ENCODE measurements at places on chromosomes 7 and 10.

DNA sequence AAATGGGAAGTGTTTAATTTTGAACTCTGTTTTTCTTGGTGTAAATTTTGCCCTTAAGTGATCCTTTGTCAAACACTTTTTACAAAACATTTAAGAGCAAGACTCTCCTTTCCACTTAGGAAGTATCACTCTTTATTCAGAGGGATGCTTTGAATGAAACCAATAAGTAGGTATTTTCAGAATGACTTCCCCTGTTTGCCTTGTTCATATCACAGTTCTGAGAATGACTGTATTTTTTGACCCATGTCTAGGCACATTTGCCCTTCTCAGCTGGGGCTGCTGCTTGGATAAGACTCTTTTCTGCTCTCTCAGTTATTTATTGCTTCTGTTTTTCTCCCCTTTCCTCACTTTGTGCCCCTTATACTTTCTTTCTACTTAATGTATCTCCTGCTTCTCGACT lies 98.2 kb downstream of the CCNY start:
- no peak for DNase-seq

GRCh38 chr10:120132811-120133210 lies 240.3 kb downstream of the SEC23IP start:
- no peak for DNase-seq

GRCh38 chr7:124059375-124059774 lies 26.5 kb upstream of the TMEM229A start:
- DNase-seq = no peak

- no peak for DNase-seq
These were observed 118.4 kb upstream of the CACUL1 start for GRCh38 chr10:118873091-118873737.

DNA sequence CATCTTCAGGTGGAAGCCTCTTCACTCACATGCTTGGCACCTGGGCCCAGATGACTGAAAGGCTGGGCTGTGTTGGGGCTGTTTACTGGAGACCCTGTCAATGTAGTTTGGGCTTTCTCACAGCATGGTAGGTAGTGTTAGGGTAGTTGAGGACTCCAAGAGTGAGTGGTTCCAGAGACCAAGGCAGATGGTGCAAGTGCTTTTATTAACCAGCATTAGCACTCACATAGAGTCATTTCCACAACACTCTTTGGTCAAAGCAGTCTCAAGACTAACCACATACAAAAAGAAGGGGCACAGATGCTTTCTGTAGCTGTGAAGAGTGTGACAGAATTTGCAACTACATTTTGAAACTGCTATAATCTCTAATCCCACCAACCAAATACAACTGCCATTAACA lies 135.0 kb downstream of the RTKN2 start:
- no peak for DNase-seq

DNA sequence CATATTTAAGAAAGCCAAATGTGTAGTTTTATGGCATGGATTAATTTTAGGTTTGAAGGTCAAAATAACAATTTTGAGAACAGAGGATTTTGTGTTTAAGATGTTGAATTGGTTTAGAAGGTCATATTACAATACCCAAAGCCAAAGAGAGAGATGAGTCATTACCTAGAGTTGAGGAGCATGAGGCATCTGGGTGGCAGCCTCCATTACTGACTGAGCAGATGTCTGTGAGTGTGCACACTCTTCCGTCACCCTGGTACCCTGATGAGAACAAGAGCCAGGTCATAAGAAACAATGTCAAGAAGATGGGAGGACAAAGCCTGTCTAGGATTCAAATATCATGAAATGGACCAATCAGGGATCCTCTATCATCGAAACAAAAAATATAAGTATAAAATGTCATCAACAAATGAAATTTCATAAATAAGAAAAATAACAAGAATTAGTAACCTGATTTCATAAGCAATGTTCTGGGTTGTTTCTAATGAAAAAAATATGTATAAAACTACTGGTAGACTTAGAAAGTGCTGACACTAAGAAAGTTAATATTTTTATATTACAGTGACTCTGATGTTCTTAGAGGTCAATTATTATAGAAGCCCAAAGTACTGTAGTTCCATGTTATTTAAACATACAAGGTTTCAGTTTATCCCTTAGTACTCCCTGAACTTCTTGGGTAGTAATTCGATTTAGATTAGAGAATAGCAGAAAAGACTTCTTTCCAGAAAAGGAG lies 20.0 kb downstream of the CUBN start:
- no peak for DNase-seq

- no peak for DNase-seq
These were observed 3.2 kb upstream of the LIPF start for GRCh38 chr10:88661018-88661417.

DNA sequence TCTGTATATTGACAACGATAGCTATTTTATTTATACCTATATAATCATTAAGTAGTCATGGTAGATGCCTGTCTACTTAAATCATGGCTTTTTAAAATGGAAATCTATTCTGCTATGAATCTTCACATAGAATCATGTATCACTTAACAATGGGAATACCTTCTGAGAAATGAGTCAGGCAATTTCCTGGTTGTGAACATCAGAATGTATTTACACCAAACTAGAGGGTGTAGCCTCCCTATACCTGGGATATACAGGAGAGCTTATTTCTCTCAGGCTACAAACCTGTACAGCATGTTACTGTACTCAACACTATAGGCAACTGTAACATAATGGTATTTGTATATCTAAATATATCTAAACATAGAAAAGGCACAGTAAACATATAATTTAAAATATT lies 502.3 kb downstream of the ZWINT start:
- DNase-seq = no peak
